ENCODE measurements at places on chromosomes 3 and 15.

DNA sequence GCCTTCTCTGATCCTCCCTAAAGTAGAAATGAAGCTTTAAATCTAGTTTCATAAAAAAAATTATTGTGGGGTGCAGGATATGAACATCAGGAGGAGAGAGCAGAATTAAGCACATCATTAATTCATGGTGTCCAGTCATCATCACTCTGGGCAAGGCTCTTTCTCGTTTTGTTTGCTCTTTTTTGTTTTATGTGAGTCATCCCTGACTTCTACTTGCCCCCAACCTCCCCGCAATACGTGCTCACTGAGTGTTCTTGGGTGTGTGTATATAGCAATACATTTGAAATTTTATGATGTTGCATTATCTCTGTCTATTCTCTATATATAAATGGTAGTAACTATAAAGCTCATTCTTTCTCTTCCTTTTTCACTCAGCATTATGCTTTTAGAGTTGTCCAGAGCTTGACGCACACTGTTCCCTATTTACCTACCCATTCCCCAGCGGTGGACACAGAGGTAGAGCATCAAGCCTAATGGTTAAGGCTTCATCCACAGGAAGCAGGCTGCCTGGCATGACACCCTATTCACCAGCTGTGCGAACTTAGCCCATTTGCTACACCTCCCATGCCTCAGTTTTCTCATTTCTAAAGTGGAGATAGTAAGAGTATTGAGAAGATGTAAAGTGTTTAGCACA is 72.3 kb downstream of the CD200R1L start:
- DNase-seq = no peak

GRCh38 chr3:15796771-15797641 is 773 bp downstream of the ANKRD28 start:
- peak; percentile 30 for DNase-seq

- DNase-seq = no peak
Measured at GRCh38 chr15:35912196-35912595, 366.2 kb upstream of the DPH6 start.

- DNase-seq = no peak
Measured at GRCh38 chr15:48435321-48435720, 104.1 kb downstream of the DUT start.

DNA sequence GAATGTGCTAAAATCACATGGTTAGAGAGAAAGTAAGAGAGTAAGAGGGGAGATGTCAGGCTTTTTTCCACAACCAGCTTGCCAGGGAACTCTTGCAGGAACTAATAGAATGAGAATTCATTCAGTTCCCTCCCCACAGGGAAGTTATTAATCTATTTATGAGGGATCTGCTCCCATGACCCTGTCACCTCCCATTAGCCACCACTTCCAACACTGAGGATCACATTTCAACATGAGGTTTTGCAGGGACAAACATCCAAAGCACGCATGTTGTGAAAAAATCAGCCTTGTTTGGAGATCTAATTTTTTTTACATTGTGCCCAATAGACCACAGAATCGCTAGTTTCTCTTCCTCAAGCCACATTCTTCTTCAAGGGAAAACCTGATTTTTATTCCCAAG is 904.0 kb downstream of the TBL1XR1 start:
- DNase-seq = no peak

DNA sequence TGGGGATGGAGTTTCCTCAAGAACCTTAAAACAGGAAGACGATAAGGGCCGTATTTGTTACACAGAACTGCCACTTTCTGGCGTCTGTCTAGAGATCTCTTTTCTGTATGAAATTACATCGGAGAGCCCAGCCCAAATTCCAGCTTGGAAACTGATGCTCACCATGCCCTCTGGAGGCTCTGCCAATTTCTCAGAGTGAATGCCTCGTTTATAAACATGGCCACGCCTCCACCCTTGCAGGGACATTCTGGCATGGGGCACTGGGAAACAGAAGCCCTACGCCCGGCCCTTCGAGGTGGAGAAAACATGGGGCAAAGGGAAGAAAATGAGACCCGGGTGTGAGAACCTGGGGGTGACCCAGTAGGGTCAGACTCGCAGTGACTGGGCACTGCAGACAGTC is 53.4 kb upstream of the SEC13 start:
- DNase-seq = no peak

GRCh38 chr3:65107174-65107573 is 419.4 kb upstream of the ADAMTS9 start:
- DNase-seq = no peak

Measured in SW 1271 (cell line).